Hematopoietic multipotent progenitor cell treated with erythropoietin and hydrocortisone succinate and interleukin-3 and kit ligand, for 4 days (in vitro differentiated cells): ENCODE measurements at places on chromosomes 3 and 15.
A peak's percentile ranks its signal among the peaks of the same experiment; 100 is the strongest.

GRCh38 chr3:176696816-176697215, 500.5 kb downstream of the TBL1XR1 start:
- peak; percentile 5 for DNase-seq

- DNase-seq = no peak
Observed at GRCh38 chr3:144437989-144438388, 466.4 kb downstream of the DIPK2A start.

DNA sequence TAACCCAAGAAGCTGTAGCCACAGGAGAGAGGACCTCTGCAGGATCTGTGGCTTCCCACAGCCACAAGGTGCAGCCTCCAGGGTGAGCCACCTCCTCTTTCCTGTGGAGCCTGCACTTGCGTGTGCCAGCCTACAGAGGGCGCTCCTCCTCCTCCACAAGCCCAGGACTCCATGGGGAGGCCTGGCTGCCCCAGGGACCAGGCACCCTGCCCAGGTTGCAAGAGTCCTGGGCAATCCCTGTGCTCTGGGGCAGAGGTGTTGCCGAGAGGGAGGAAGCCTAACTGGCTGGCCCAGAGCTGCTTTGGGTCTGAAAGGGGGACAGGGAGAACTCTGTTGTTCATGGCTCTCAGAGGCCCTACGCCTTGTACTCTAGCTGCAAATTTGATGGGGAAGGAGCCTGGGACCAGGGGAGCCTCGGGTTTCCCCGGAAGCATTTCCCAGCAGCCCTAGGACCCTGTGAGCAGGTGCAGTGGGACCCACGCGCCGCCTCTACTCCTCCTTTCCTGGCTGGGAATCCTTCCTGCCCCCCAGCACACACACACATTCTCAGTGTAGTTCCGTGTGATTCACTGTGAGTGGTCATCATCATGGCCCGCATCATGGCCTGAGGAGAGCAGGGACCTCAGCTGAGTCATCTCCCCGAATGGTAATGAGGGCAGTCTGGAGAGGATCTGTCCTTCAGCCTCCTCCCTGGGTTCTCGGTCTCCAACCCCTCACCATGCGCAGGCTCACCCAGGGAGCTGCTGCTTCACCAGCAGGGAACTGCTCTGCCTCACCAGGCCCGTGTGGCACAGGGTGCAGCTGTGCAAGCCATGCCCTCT, 24.3 kb downstream of the TBC1D21 start:
- peak; percentile 76 for DNase-seq

DNA sequence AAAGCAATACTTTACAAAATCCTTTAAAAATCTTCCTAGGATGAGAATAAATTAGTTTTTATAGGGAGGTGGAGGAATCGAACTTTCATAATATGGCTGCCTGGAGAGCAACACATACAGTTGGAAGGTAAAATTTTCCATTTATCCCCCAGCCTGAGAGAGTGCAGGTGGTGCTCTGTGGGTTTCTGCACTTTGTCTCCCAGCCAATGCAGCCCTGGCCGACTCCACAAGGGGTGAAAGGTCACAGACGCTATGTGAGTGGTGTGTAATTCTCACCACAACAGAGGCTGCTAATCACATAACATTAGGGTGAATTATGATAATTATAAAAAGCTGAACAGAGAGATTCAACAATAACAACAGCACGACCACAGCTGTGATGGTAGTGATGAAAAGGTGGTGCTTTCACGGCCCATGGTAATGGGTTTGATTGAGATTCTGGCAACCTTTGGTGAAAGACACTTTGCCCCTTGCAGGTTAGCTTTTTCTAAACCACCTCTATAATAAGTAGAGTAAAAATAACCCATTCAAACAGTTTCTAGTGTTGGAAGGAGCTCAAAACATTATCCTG, 30.1 kb upstream of the NANOGP8 start:
- DNase-seq = no peak

DNA sequence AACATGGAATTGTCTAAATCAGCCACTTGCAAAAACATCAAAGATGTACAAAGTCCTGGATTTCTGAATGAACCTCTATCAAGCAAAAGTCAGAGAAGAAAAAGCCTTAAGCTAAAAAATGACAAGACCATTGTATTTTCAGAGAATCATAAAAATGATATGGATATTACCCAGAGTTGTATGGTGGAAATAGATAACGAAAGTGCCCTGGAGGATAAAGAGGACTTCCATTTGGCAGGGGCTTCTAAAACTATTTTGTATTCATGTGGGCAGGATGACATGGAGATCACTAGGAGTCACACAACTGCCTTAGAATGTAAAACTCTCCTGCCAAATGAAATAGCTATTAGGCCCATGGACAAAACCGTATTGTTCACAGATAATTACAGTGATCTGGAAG, 29.3 kb downstream of the KNL1 start:
- peak; percentile 74 for DNase-seq
